ENCODE measurements at places on chromosomes 7 and 10.

DNA sequence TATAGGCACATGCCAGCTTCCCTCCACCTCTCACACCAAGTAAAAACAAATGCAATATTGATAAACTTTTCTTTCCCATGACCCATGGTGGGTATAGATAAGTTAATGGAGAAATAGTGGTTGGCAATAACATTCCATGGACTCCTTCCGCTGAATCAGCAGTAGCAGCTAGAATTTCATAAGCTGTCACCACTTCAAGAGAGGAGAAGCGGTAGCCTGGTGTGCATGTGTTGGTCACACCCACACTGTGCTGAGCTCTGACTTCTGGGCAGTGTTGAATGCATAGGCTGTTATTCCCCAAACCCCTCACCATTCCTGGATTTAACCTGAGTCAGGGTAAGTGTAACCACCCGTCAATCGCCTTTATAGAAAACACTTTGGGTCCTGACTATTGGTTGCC, 32.5 kb upstream of the BMPER start:
- DNase-seq, result no peak

- no peak for DNase-seq
Observed at GRCh38 chr7:37495574-37496184, 47.0 kb upstream of the ELMO1 start.

- DNase-seq, result no peak
Observed at GRCh38 chr10:77971804-77972144, 45.2 kb upstream of the DLG5 start.

DNA sequence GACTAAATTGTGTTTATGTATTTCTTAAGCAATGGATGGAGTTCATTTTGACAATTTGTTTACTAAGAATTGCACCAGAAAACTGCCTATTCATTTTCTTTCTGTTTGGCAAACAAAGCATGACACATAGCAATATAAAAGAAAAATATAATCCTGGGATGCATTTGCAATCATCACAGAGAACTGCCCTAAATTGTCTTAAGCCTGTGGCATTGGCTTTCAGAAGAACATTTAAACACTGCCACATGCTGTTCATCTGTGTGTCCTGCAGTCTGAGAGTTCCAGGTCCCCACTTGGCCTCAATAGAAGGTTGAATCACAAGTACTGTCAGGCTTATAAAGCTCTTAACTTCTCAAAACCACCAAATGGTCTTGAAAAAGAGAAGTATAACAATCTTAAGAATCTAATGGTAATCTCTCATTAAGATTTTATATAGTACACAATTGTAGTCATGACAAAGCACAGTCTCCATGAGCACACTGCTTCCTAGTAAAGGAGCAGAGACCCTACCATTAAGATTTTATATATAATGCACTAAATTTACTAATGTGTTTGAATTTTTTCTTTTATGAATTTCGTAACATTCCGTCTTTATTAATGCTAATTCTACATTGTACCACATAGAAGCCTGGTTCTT, 29.9 kb downstream of the RNLS start:
- peak; percentile 36 for DNase-seq

DNA sequence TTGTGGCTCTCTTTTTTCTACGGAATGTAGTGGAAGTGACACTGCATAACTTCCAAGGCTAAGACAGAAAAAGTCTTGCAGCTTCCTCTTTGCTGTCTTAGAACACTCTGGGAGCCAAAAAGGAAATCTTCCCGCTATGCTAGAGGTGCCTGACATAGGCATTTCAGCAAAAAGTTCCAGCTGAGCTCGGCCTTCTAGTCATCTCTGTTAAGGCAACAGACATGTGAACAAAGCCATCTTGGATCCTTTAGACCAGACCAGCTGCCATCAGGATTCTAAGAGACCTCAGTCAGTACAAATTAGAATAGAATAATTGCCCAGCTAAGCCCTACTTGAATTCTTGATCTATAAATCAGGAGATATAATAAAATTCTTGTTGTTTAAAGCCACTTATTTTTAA, 16.3 kb upstream of the COL1A2 start:
- no peak for DNase-seq
